ENCODE measurements at places on chromosomes 6 and 20. TPM values are rescaled to one million over a fixed set of nuclear protein-coding genes. Genes with fewer than 3 reads are reported as not detected.

GRCh38 chr20:1809131-1809572 is 86.1 kb upstream of the SIRPA start:
- DNase-seq: no peak

GABBR1 gene
- polyA plus RNA-seq: 33.2 TPM

GRCh38 chr6:168823397-168824212 is 382.6 kb downstream of the SMOC2 start:
- DNase-seq: no peak

DNA sequence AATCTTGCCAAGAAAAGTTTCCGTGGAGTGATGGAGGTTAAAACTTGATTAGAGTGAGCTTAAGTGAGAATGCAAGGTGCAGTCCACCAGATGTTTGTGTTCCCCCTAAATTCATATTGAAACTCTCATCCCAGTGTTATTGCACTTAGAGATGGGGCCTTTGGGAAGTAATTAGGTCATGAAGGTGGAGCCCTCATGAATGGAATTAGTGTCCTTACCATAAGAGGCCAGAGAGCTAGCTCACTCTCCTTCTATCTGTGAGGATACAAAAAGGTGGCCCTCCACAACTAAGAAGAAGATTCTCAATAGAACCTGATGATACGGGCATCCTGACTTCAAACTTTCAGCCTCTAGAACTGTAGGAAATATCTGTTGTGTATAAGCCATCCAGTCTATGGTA is 258.6 kb downstream of the GRIK2 start:
- no peak for DNase-seq

- DNase-seq: no peak
These were observed 7.9 kb downstream of the RREB1 start for GRCh38 chr6:7115543-7116231.

DNA sequence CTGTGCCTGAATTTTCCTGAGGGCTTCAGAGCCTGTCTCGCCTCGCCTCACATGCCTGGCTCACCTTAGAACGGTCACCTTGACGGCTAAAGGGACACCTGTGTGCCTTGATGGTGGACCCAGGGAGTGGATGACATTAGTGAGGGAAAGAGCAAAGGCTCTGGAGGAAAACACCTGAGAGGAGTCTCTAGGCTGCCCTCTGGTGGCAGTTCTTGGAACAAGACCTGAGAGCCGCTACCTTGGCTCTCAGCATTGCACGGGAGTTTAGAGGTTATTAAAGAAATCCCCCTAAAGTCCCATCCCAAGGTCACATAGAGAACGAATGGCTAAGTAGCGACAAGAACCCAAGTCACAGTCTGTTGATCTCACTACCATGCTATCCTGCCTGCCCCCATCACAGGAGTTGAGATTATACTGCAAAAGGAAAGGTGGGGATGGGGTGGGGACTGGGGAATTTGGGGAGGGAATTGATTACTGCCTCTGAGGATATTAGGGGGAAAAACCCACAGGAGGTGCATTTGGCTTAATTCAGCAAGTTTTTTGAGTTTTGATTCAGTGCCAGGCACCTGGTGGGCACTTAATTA is 7.9 kb upstream of the CDSN start:
- DNase-seq: peak; percentile 37

DNA sequence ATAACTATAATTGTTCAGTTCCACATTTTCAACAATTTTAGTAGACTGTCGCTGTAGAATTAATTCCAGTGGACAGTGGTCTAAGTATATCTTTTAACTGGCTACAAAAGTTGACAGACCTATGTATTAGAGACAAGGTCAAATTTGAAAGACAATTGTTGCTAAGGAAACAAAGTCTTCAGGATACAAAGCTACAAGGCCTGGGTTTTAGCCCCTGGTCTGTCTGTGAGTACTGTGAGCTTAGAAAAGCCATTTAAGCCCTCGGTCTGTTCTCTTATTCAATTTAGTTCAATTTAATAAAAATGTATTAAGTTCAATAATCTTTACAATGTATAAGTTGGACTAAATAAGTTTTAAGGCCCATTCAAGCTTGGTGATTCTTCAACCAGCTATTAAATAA is 352.5 kb downstream of the HDGFL1 start:
- no peak for DNase-seq

FAM210B gene
- polyA plus RNA-seq: 47.1 TPM

DNA sequence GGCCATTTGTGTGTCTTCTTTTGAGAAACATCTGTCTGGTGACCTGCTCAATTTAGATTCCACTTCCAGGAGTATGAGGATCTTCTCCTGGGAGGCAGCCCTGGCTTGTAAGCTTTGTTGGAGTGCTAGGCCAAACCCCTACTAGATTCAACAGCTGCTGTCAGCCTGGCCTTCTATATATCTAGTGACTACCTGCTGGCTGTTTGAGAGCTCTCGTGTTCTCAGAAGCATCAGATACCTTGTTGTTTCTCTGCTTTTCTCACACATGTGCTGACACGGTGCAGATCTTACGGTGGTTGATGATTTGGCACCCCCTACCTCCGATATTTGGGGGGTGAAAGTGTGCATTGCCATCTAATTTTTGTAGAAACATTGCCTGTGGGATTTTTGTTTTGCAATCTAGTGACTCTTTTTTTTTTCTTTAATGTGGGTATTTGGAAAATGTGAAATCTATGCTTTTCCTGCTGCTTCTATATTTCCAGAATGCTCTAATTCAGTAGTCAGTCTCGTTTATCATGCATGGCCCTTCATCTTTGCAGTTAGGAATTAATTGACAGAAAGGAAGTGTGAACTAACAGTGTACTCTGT is 4.7 kb downstream of the CCN2 start:
- DNase-seq: no peak

MOXD1 gene
- polyA plus RNA-seq: 192 TPM

DNA sequence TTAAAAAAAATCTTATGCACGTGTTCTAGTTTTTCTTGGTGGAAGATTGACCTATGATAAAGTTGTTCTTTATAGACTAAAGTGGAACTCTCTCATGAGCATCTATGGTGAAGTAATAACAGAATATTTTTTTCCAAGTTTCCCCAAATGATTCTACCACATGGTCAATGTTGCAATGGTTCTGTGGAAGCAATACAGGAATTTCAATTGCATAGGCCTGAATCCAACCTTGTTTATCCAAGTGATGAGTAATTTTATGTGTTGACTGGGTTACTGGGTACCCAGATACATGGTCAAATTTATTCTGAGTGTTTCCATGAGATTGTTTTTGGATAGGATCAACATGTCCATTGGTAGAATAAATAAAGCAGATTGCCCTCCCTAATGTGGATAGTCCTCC is 581.5 kb downstream of the MMUT start:
- no peak for DNase-seq

SYCP2 gene
- polyA plus RNA-seq: 5.2 TPM

DNA sequence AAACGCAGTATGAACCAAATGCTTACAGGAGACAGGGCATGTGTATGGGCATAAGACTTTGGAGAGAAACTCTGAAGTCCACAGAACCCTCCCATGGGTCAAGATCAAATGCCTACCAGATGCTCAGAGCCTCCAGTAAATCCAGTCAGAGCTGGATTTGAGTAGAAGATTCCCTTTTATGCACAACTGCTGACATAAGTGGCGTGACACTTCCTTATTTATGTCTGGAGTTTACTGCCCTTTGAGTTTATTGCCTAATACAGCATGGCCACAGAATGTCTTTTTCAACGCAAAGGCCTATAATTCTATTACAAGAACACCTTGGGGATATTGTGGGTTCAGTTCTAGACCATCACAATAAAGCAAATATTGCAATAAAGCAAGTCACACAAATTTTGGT is 220.0 kb upstream of the FOXQ1 start:
- DNase-seq: no peak

DNA sequence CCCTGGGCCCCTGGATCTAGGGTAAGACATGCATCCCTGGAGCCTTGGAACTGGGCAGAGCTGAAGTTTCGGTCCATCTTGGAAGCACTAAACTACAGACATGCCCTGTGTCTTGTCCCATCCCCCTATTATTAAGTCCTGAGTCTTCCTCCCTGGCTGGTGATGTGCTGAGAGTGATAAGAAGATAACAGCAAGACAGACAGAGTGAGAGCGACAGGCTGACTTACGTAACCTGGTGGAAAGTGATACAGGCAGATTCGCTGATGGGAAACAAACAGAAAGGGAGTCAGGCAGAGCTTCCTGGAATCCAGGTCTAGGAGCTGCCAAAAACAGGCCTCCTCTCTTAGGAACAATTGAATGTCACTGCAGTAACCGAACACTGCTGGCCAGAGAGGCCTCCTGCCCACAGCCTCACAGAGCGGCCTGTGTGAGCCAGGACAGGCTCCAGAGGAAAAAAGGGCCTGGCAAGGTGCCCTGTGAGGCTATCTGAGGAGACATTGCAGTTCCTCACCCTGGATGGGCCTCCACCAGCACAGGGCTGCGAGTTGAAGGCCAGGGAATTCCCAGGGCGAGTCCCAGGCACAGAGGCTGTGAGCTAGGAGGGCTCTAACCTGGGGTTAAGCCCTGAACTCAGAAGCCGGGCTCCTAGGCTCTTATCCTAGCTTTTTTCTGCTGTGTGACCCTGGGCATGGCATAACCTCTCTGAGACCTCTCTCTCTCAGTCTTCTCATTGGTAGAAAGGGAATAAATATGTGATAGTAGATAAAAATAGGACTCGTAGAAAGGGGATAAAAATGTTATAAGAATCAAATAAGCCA is 34.2 kb upstream of the B4GALT5 start:
- no peak for DNase-seq

- DNase-seq: no peak
These were observed 25.9 kb downstream of the MRS2 start for GRCh38 chr6:24428615-24429014.

ARMH2 gene
- polyA plus RNA-seq: not detected

VARS2 gene
- 29.1 TPM for polyA plus RNA-seq

DNA sequence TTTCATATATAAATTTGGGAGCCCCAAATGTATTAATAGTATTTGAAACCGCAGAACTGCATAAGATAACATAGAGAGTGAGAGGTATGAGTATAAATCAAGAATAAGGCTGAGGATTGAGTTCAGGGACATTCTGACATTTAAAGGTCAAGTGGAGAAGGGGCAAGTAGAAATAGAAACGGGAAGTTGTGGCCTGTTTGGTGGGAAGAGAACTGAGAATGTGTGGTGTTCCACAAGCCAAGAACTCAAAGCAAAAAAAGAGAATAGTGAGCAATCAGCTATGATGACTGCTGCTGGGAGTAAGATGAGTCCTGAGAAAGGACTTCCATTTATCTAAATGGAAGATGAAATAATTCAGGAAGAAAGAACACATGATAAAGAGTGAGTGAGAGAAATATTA is 418.4 kb downstream of the CD109 start:
- no peak for DNase-seq

RIPPLY2 gene
- not detected for polyA plus RNA-seq

DNA sequence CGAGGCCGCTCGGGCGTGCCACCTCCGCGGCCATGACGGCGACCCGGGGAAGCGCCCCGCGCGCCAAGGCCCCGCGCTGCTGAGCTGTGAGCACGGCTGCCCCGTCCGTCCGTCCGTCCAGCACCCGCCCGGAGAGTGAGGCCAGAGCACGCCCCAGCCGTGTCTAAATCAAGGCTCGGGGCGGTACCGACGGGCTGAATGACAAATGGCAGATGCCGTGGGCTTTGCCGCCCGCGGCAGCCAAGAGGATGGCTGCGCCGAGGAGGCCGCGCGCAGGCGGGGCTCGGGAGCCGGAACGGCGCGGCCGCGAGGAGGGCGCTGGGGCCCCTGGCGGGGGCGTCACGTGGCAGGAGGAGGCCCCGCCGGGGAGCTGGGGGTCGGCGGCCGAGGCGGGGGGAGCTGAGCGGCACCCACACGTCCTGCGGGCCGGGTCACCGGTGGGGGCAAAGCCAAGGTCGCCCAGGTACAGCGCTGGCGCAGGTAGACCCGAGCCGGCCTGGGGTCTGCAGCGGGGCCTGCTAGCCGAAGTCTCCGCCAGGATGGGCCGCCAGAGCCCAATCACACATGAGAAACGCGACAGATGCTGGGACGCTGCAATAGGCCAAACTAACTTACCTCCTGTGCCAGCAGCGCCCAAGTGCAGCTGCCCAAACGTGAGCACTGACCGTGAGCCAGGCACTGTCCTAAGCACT is at the start of gene PLAGL1:
TSS of gene PLAGL1 (minus strand) at position 140 of the 692 bp plus-strand sequence. CDS start 60,123 bp downstream, outside the sequence.
- DNase-seq: no peak

EPHA7 gene
- polyA plus RNA-seq: 42.6 TPM

DNA sequence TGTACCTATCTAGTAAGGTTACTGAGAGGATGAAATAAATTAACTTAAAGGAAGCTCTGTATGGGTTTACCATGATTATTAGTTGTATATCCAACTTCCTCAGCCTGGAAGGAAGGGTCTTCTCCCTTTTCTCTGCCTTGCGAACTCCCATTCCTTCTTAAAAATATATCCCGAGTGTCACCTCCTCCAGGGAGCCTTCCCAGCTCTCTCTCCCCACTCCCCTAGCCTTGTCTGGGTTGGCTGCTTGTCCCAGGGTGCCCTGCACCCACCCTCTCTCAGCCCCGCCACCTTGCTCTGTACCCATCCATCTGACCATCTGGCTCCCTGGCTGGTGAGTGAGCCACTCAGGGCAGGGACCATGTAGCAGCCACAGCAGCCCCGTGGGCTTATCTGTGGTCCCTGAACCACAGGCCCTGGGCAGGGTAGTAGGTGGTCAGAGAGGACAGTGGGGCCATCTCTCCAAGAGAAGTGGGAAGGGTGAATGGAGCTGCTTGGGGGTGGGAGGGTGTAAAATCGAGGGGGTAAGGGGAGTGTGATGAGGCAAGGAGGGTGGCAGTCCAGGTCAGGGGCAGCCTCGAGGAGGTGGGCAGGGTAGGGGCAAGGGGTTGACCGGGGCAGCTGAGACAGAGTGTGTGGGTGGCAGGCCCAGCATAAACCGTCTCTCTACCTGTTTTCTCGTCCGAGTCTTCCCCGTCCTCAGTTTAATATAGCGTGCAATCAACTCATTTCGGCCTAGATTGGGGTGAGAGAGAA is 12.8 kb downstream of the TEAD3 start:
- no peak for DNase-seq

DNA sequence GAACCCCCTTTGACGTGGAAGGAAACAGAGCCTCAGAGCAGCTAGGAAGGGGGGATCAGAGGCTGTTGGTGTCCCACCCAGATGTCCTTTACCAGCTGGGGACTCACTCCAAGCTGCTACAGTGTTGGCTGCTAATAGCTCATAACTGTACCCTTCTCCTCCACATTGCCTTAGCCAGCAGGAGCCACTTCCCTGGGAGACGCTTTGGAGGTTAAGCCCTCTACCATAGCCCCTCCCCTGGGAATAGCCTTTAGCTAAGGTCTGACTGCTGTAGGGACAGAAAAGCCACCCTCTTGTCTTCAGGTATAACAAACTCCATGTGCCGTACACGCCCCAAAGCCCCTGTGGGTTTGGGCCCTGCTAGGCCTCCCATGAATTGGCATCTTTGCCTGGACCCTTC is 238.6 kb downstream of the LRFN2 start:
- no peak for DNase-seq
